Activated CD8-positive, alpha-beta memory T cell treated with anti-CD3 and anti-CD28 coated beads, Interleukin-2, amount 10 ng/mL, durations not matched to agents 7 days and 5 days (primary cell): ENCODE measurements at places on chromosomes 7 and 10.

GRCh38 chr7:41773756-41774155 is 70.9 kb upstream of the INHBA start:
- DNase-seq, result no peak

DNA sequence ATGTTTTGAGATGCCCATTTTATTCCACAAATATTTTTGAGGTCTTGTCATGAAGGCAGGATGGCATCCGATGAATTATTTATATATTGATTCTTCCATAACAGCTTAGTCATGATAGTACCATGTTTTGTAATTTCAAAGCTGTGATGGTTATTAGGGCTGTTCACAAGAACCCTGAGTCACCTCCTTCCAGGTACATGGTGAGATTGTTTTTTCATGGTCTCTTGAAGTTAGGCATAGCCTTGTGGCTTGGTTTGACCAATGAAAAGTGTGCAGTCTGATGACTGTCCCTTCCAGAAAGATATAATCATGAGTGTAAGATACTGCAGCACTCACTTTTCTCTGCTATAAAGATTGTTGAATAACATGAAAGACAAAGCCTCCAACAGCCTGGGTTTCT is 274.8 kb downstream of the FGFR2 start:
- DNase-seq, result no peak

- DNase-seq, result no peak
Measured at GRCh38 chr7:26185131-26185843, 15.3 kb downstream of the HNRNPA2B1 start.

GRCh38 chr10:27474741-27475140 is 29.4 kb upstream of the RAB18 start:
- no peak for DNase-seq

DNA sequence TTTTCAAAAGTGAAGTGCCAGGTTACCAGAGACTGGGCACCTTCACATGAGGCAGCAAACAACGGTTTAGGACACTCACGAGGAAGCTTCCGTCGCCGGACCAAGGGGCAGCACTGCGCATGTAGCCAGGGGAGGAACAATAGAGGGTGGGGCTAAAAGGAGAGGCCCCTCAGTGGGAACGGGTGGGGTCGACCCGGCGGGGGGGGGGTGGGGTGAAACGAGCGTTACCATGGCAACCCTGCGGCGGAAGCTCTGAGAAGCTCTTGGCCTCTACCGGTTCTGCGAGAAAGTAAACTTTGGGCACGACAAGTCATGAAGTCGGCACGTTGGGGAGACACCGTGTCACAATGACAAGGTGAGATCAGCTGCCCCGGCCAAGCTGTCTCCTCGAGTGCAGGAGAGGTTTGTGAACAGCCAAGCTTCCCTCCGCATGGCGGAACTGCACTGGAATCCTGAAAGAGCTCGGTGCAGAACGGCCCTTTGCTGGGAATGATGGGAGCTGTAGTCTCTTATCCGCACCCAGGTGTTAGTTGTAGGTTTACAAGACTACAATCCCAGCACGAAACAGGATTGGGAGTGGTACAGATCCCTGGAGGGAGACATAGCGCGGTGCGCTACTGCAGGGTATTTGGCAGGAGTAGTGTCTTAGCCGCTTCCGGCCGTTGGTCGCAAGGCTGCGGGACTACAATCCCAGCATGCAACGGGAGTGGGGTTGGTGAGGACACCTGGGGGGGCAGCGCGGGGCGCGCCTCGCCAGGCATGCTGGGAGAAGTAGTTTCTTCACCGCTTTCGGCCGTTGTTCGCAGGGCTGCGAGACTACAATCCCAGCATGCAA is 72.8 kb upstream of the ZNF722 start:
- DNase-seq, result peak; percentile 94

- no peak for DNase-seq
Measured at GRCh38 chr10:2972216-2972615, 95.1 kb upstream of the PFKP start.

DNA sequence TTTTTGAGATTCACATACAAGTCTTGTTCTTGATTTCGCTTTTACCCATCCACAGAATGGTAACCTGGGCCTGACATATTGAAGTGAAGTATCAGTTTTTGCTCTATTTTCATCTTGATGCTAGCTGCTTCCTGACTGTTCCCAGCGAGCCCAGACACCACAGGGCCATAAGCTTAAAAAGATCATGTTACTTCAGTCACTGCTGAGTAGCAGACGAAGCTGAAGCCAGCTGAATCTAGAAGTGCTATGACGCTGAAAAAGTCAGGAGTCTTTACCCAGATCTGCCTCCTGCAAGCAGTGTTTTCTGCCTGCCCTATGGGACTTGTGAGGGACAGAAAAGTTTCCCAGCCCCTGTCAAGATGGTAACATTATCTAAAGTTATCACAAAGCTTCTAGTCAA is 2.7 kb upstream of the PRXL2A start:
- no peak for DNase-seq

DNA sequence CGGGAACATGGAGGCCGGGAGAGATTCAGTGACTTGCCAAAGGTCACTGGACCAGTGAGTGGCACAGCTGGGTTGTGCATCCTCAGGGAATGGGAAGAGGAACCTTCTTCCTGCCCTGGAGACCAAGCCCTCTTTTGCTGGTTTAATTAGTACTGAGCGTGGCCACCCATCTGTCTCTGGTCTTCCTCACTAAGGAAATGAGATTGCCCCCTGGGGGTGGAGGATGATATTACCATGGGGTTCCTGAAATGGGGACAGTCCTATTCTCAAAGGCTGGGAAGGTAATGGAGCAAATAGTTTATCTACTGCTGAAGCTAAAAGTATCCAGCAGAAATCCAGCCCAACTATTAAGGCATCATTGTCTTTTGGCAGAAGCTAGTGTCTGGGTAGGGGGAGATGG is 98.6 kb upstream of the FGFR2 start:
- no peak for DNase-seq

GRCh38 chr10:121428867-121429266 is 169.4 kb downstream of the FGFR2 start:
- no peak for DNase-seq

DNA sequence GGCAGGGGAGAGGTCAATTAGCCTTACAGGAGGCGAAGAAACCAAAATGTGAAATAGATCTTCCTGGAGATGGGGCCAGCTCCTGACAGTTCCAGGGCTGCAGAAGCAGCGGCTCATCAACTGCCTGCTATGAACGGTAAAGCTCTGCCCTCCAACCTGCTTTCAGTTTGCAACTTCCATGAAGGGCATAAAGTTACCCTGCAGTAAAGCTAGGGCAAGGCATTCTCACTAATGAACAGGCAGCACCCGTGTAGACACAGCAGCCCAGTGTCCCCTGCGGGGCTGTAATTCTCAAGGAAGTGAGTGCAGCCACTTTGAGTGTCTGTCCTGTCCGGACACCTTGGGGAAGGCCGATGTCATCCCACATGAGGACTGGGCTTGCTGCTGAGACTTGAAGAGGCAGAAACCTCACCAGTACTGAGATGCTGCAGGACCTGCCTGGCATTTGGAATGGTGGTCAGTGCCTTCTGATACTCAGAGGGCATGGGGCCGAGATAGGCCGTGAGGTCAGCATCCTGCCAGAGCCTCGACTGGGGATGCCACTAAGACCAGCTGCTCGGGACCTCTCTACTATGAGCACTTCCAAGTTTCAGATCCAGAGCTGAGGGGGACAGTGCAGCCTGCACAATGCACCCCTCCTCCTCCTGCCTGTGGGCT is 26.1 kb upstream of the C10orf53 start:
- peak; percentile 25 for DNase-seq

DNA sequence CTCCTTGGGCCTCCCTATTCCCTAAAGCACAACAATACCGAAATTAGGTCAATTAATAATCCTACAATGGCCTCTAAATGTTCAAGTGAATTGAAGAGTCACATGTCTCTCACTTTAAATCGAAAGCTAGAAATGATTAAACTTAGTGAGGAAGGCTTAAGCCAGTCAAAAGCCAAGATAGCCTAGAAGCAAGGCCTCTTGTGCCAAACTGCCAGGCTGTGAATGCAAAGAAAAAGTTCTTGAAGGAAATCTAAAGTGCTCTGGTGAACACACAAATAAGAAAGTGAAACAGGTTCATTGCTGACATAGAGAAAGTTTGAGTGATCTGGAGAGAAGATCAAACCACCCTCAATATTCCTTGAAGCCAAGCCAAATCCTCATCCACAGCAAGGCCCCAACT is 57.2 kb downstream of the SLC29A4 start:
- no peak for DNase-seq

DNA sequence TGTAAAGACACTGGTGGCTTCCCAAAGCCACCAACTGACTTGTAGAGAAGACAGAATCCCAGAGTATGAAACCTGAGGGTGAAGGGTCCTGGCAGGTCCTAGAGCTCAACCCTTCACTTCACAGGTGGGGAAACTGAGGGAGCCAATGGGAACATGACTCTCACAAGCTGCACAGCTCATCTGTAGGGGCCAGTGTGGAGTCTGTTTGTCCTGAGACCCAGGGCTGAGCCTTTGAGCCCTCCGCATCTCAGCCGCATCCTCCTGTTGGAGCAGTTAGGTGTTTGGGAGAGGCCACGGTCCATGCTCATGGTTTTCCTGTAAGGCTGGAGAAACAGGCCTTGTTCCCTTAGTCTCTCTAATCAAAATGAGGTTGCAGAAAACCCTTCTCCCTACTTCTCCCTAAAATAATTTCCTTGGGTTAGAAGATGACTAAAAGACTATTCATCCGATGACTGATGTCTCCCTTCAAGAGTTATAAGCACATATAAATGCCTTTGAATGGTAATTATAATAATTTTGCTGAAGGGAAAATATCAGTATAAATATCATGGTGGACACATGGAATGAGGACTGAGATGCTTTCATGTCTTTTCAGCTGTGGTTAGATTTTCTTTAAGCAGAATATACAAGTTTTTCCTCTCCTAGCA is 10.3 kb downstream of the HTRA1 start:
- no peak for DNase-seq

- peak; percentile 43 for DNase-seq
Measured at GRCh38 chr10:121598263-121599249, at the start of gene FGFR2. Gene FGFR2 (minus strand): TSS chr10:121598444. CDS start chr10:121593817, 4,627 bp downstream.

DNA sequence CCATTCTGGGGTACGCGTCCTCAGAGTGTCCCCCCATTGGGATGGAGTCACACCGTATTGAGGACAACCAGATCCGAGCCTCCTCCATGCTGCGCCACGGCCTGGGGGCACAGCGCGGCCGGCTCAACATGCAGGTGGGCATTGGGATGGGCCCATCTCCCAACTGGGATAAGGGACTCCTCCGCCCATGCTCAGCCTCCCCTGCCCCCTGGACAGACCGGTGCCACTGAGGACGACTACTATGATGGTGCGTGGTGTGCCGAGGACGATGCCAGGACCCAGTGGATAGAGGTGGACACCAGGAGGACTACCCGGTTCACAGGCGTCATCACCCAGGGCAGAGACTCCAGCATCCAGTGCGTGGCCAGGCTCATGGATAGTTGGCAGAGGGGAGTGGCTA is 5.8 kb downstream of the AEBP1 start:
- no peak for DNase-seq

- DNase-seq, result no peak
Measured at GRCh38 chr7:117091721-117092120, 138.4 kb downstream of the ST7 start.

DNA sequence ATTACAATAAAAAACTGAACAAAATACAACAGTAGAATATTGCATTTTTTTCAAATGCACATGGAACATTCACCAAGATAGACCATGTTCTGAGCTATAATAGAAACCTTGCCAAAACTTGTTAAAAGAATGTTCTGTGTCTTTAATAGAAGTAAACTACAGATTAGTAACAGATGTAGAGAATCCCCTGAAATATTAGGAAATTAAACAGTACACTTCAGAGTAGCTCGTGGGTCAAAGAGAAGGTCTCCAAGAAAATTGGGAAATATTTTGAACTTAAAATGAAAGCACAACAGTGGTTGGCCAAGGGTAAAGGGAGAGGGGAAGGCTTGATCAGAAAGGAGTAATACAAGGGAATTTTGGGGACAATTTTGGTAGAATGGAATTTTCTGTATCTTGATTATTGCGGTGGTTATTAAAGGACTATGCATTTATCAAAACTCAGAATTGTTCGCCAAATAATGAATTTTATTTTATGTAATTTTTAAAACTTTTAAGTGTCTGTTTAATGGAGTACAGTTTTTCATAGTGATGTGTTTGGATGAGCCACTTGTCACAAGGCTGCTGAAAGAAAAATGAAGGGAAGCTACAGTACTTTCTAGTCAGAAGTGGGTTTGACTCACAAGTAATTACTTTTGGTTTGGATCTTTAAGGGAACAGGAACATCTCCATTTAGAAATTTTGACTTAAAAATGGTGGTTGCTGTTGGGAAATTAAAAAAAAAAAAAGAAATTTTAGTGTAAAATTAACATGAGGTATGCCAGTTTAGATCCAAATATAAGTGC is 10.2 kb downstream of the PLEKHA8 start:
- DNase-seq, result no peak

- no peak for DNase-seq
Measured at GRCh38 chr7:152894295-152895170, 135.0 kb downstream of the ACTR3B start.

DNA sequence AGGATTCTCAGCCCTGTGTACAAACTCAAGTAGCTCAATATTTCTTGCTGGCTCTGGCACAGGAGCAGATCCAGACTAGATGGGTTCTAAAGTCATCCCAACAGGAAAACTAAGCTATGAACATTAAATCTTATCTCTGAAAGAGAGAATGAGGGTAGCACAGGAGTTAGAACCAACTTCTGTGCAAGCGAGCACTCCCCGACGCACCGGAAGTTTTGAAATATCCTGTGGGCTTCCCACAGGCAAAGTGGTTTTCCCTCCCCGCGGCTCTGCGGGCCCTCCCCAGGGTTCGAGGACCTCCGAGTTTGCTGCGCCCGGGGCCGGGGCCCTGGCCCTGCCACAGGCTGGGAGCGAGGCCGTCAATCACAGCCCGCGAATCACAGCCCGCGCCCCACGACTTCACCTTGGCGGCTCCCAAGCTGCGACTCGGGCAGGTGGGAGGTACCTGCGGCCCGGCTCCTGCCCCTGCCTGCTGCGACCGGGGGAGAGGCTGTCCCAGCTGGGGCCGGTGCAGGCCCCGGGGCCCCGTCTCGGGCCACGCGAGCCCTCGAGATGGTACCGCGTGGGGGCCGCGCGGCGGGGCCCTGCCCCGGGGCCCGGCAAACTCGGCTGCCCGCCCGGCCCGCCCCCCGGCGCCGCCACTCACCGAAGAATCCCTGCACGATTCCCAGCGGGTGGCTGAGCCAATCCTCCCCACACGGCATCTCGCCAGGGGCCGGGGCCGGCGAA is 598 bp downstream of the MCMBP start:
- peak; percentile 66 for DNase-seq

- peak; percentile 72 for DNase-seq
Measured at GRCh38 chr10:13074563-13075451, 25.2 kb upstream of the OPTN start.

DNA sequence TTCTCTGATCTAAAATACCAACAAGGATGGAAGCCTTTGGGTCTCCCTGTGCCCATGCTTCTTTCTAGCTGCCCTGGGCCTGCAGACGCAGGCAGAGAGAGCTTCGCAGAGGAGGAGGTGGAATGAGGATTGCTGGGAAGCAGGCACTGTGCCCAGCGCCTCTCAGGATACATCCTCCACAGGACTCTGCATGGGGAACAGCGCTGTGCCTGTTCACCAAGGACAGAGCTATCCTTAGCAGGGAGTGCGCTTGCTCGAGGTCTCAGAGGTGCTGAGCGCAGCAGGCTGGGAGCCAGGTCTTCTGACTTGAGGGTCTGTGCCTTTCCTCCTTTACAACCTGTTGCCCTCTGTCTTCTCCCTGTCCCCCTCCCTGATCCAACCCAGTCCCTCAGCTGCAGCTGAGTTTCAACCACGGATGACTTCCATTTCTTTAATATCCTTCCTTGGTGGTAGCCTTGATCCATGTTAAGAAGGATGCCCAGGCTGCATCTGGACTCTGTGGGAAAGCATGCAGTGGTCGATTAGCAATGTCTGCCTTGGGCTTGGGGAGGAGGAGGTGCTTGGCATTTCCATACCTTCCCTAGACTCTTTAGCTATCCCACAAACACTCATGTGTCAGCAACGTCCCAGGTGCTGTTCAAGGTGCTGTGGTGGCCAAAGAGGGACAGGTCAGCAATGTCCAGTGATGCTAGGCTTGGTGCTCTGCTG is 219.6 kb upstream of the GPR26 start:
- no peak for DNase-seq
